ENCODE measurements at places on chromosomes 7 and 10. TPM values are rescaled to one million over a fixed set of nuclear protein-coding genes. Genes with fewer than 3 reads are reported as not detected.

DNA sequence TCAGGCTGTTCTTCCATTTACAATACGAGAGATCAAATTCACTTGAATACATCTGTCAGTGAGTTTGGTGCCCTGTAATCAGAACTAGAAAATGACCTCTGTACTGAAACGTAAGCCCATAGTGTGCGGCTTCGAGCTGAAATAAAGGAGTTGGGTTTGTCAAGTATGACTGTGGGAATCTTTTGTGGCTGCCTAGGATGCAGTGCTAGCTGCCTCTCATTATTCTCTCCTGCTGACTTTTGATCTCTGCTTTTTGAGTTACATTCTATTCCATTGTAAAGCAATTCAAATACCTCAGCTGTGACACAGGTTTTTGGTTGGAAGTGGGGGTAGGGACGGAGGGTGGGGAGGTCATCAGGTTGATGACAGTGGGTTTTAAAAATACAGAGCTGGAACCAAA lies 40.4 kb downstream of the ICA1 start:
- DNase-seq: no peak

DNA sequence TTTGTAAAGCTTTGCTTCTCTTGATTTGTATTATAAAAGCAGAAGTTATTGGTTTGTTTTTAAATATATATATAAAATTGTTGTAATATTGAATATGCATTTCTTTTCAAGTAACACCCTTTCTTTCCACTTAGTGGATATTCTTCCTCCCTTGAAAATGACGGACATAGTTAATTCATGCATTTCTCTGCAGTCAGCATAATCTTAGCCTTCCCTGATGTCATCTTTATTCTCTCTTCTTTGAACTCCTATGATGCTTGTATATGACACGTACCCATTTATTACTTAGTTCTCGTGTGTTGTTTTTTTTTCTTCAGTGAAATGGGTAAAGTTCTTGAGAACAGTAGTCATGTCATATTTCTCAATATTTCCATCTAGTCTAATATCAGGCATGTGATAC lies 191.2 kb downstream of the MDFIC start:
- DNase-seq: no peak

DNA sequence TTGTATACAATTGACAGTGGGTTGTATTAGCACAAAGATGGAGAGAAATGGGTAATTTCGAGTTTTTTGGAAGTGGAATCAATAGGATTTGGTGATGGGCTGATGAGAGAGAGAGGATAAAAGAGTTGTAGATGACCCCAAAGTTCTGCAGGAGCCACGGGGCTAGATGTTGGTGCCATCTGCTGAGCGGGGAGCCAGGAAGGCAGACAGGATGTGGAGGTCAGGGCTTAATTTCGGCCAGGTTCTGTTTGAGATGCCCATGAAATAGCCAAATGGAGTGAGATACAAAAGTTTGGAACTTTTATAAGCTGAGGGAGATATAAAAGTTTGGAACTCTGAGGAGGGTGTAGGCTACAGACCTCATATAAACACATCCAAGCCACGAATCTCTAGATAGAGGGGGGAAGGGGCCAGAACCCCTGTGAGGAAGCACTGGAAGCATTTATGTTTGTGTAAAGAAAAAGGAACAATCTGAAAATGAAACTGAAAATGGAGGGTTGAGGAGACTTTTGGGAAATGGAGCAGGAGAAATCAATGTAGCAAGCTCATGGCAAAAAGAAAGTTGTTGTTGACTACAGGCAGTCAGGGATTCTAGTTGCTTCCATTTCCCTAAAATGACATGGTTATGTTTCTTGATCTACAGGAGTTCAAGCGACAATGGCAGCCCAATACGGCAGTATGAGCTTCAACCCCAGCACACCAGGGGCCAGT lies 2.2 kb downstream of the GIMAP4 start:
- DNase-seq: no peak

DNA sequence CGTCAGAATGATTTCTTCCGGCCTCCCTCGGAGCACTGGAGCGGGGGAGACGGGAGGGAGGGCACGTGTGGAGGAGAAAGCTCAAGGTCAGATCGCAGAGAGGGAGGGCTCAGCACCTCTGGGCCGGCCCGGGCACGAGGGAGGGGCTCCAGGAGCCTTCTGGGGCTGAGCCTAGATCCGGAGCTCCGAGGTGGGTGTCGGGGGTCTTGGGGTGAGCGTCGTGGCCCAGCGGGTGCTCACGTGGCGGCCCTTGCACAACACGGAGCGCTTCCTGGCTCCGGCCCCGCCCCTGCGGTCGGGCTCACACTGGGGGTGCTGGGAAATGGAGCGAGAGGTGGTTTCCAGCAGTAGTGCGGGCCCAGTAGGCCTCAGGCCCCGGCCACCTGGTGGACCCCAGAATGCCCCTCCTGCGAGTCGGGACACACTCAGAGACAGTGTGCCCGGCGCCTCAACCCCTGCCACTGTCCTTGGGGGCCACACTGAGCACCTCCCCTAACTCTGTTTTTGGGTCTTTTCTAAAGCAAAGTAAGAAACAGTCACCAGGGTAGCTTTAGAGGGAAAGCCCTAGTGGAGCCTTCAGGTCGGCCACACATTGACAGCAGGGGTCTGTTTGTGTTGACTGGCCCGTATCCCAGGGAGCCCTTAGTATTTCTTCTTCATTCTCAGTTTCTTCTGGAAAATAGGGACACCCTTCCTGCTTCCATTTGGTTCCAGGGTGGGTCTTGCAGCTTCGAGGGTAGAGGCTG lies 798 bp downstream of the PPIF start:
- peak; percentile 58 for DNase-seq

DNA sequence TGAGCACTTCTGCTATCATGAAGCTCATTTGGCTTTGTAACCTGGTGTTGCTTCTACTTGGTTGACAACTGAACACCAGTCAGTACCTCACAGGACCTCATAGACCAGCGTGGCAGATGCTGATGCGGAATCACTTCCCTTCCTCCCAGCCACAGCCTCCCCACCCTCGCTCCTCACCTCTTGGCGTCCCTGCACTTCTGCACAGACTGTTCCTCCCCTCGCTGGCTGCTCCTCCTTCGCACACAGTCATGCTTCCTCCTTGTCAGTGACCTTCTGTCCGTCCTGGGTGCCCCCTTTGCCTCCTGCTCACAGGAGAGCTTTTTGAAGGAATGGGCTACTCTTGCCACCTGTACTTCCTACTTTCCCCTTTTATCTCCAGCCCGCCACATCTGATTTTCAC lies 61.4 kb upstream of the CTBP2 start:
- DNase-seq: no peak

- no peak for DNase-seq
Measured at GRCh38 chr7:130022623-130023175, 28.5 kb downstream of the ZC3HC1 start.

DNA sequence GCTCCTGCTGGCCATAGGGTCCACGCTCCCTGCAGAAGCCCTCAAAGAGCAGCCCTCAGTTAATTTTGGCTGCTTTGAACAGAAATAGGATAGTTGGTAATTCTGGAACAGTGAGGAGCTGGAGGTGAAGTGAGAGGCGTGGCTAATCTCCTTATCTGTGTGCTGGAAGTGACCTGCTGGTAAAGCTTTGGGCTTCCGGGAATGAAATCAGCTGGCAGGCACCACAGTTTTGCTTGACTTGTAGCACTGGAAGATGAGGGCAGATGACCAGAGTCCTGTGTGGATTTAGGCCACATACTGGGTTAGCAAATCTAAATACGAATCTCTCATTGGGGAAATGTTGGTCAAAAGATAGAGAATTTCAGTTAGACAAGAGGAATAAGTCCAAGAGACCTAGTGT lies 10.2 kb downstream of the ATP6V0E2 start:
- DNase-seq: no peak

The PTPRE gene
- 10.1 TPM for polyA plus RNA-seq

All from right lung (tissue), 10 donors.